T-helper 17 cell (primary cell): ENCODE measurements at places on chromosomes 1 and 21. TPM values are rescaled to one million over a fixed set of nuclear protein-coding genes. Genes with fewer than 3 reads are reported as not detected.

The EMC1 gene
- 32.0 TPM for total RNA-seq

The CHRM3 gene
- total RNA-seq: 0.02 TPM

The IVL gene
- not detected for total RNA-seq

The CHD1L gene
- 29.3 TPM for total RNA-seq

- DNase-seq: peak; percentile 60
Measured at GRCh38 chr1:108646648-108647269, 14.1 kb downstream of the HENMT1 start.

- no peak for DNase-seq
Measured at GRCh38 chr1:205448540-205449253, 7.1 kb downstream of the BLACAT1 start.

- DNase-seq: no peak
Measured at GRCh38 chr1:222521299-222522104, 26.4 kb downstream of the HHIPL2 start.

DNA sequence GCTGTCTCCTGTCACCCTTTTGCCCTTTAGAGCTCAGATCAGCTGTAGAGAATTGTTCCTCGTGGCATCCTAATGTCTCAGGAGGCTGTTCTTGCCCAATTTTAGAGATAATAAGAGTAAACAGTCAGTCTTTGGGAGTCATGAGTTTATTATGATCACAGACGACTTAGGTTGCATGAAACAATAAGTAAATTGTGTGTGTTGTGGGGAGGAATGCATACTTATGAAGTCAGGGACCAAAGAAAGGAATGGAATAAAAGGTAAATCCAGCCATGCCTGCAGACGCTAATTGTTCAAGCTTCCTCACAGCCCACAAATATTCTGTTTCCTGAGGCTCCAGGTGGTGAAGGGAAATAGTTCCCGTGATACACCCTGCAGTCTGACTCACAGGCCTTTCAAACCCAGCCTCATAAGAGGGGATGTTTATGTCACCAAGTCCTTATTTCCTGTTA, 897 bp downstream of the EPHX4 start:
- DNase-seq: no peak

DNA sequence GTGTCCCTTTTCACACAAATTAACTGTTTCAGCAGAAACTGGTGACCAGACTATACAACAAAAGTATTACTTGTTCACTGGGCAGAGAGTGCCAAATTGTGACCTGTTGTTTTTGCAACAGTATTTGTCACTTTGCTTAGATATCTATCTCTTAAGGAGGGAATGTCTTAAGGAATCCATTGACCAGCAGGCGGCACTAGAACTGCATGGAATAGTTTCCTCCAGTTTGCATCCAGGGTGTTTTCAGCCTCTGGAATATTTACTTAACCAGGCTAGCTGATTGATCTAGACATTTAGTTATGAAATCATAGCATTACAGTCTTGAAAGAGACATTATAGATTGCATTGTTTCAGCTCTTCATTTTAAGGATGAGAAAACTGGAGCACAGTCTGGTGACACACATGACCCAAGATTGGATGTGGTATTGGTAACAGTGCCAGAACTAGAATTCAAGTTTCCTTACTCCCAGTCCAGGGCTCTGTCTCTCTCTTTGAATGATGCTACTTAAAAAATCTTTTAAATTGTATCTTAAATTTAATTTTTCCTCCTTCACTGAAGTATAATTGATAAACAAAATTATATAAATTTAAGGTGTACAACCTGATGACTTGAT, 16.9 kb downstream of the RPTN start:
- no peak for DNase-seq

DNA sequence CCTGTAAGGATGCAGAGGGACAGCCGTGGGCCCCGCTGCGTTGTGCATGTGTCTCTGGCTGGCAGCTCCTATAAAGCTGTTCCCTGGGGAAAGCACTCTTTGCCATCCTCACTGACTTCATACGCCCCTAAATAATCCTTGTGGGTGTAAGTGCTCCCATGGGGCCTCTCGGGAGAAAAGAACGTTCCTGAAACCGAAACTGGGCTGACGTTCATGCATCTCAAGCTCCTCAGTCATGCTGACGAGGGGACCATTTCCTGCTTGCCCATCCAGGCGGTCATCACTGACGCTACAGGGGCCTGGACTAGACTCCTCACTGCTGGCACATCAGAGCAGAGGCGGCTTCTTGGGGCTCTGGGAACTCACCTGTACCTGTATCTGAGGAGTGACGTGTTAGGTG, 73.1 kb upstream of the USP24 start:
- no peak for DNase-seq

GRCh38 chr1:77975386-77975785, 3.5 kb downstream of the FUBP1 start:
- DNase-seq: no peak
